Stimulated activated CD4-positive, alpha-beta T cell treated with anti-CD3 and anti-CD28 coated beads, Interleukin-12 subunit alpha, Interleukin-12 subunit beta, amount 100 ng/mL, for 48 hours (primary cell): ENCODE measurements at places on chromosomes 2 and 18.

DNA sequence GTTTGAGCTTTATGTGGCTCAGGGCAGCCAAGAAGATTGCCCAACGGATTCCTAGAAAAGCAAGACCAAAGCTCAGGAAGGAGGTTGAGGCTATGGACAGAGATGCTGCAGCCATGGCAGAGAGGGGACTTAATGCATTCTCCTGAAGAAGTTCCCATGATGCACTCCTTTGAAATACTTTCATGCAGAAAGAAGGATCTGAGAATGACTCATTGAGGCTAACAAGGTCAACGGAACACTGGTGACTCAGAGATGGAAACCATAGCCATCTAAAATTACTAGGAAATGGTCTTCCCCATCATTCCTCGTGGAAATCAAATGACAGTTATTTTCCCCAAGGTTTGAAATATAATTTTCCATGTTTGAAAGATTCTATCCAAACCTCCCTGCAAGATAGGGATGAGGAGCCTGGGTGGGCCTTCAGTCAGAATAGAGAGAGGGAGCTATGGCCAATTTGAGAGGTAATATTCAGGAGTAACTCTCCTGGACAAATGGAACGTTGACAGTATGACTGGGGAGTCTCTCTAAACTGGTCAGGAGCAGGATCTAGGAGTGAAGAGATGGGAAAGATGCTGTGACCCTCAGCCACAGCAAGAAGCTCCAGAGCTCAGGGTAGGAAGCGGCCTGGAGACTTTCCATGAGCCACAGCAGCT is 63.0 kb downstream of the REEP1 start:
- no peak for DNase-seq

GRCh38 chr2:47276061-47276460 is 121.0 kb upstream of the STPG4 start:
- no peak for DNase-seq

- DNase-seq, result no peak
Measured at GRCh38 chr2:184680825-184681224, 82.5 kb downstream of the ZNF804A start.

- no peak for DNase-seq
Measured at GRCh38 chr18:8773980-8774379, 68.6 kb downstream of the MTCL1 start.

DNA sequence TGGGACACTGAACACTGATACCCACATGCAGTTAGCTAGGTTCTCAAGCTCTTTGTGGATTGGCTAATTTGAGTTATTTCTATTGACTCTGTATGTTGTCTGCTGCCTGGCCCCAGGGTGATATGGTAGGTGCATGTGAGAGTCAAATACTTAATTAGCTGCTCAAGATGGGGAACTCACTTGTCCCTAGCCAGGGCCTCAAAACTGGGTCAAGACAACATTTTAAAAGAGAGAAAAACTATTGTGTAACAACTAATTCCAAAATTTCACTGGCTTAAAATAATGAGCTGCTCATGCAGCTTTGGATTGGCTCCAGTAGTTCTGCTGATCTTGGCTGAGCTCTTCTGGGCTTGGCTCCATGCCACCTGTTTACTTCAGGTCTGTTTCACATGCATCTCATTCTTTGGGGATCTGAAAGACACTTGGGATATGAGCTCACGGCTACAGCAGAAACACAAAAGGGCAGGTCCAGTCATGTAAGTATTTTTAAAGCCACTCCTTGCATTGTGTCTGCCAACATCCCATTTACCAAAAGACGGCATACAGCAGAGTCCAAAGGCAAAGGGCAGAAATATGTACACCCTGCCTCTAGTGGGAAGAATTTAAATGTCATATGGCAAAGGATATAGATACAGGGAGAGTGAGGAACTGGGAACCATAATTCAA is 716.8 kb downstream of the SUCLG1 start:
- DNase-seq, result no peak

GRCh38 chr2:85266146-85267041 is 61.4 kb downstream of the TGOLN2 start:
- DNase-seq, result peak; percentile 74

DNA sequence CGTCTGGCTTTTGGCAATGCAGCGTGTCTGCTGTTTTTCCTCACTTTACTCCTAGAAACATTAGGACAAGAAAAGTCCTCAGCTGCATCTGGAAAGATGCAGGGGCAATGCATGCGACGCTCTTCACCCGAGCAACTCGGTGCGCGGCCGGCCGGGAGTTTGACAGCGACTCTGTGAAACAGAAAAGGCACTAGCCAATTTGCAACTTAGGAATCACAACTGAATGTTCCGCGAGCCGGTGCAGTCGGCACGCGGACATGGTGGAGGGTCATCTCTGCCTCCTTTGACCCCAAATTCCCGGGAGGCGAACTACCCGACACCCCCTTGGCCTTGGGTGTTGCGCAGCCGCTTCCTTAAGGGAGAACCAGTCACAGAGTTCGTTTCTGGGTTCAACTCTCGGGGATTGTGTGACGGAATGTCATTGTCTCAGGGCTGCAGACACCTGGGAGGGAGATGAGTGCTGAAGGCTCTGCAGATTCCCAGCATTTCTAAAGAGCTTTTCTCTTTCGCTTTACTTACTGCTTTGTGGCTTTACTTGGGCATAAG is 9.8 kb downstream of the NR4A2 start:
- DNase-seq, result no peak

GRCh38 chr18:4802296-4802695 is 347.2 kb upstream of the DLGAP1 start:
- no peak for DNase-seq
